Suprapubic skin (tissue), 4 donors: ENCODE measurements at places on chromosomes 2 and 18.

- DNase-seq = no peak
Measured at GRCh38 chr18:2961821-2962220, 51.1 kb downstream of the LPIN2 start.

GRCh38 chr2:2642906-2643890 lies 312.1 kb upstream of the MYT1L start:
- no peak for DNase-seq

- DNase-seq = no peak
Measured at GRCh38 chr2:193542762-193543161, 1348.0 kb upstream of the TMEFF2 start.

DNA sequence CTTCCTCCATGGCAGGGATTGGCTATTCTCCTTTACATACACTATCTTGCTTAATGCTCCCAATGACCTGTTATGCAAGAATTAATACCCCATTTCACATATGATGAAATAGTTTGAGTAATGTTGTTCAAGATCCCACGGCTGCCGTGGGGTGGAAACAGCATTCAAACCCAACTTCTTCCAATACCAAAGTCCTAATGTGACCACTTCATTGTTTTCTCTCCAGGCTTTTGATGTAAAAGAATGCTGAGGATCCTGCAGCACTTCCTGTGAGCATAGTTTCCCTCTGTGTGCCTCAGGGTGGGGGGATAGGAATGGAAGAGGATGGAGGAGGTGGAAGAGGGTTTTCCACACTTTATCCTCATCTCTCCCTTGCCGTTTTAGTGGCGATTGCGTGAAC lies 199.4 kb downstream of the IRS1 start:
- no peak for DNase-seq

DNA sequence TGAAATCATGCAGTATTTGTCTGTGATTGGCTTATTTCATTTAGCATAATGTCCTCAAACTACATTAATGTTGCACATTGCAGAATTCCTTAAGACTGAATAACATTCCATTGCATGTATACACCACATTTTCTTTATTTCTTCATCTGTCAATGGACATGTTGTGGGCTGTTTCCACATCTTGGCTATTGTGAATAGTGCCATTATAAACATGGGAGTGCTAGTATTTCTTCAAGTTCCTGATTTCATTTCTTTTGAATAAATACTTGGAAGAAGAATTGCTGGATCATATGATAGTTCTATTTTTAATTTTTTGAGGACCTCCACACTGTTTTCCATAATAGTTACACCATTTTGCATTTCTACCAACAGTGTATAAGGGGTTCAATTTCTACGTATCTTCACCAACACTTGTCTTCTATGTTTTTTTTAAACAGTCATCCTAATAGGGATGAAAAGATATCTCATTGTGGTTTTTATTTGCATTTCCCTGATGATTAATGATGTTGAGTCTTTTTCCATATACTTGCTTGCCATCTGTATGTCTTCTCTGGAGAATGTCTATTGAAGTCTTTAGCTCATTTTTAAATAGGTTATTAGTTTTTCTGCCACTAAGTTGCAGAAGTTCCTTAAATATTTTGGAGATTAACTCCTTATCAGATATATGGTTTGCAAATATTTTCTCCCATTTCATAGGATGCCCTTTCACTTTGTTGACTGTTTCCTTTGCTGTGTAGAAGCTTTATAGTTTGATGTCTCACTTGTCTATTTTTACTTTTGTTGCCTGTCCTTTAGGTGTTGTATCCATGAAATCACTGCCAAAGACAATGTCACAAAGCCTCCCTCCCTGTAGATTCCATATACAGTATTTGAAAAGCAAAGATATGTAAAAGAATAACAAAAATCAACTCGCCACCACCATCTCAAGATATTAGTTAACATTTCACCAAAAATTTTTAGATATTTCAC lies 14.6 kb downstream of the FBXO11 start:
- no peak for DNase-seq

DNA sequence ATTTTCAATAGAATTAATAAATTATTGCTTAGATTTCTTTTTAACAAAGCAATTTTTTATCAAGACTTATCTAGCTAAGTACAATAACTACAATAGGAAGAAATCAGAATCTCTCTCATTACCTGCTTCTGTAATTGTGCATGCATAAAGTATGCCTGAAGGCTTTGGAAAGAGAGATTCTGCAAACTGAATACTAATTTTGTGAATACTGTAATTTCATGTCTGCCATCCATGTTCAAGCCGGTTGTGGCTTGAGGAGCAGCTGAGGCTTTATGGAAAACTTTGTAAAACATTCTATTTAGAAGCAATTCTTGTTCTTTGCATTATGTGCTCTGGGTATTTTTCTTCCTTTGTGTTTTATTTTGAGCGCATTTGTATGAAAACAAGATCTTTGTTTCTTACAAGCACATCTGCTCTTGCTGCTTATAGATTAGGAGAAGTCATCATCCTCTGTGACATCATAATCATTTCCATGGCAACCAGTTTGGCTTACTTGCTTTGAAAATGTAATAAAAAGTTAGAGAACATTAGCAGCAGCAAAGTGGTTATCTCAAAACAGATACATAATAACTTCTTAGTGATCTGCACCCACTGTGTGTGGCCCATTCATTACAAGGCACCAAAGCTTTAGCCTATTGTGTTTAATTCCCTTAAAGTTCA lies 16.0 kb upstream of the IKZF2 start:
- DNase-seq = no peak

GRCh38 chr2:65386989-65387388 lies 45.4 kb downstream of the SPRED2 start:
- no peak for DNase-seq

- DNase-seq = no peak
Measured at GRCh38 chr2:235610696-235611257, 116.9 kb downstream of the AGAP1 start.

- DNase-seq = peak; percentile 56
Measured at GRCh38 chr2:20614201-20615067, 36.5 kb downstream of the HS1BP3 start.

DNA sequence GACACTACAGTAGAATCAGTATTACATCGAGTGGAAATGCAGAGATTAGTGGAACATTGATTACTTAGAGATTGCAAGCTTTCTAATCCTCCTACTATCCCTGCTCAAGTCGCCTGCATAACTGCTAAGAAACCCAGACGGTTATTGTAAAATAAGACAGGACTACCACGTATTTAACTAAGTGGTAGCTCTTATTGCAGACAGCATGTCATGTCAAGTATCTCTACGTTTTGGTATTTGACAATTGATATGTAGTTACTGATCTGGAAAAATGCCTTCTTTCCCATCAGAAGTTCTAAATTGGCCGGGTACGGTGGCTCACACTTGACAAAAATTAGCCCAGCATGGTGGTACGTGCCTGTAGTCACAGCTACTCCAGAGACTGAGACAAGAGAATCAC lies 404.1 kb downstream of the CBLN2 start:
- DNase-seq = no peak

DNA sequence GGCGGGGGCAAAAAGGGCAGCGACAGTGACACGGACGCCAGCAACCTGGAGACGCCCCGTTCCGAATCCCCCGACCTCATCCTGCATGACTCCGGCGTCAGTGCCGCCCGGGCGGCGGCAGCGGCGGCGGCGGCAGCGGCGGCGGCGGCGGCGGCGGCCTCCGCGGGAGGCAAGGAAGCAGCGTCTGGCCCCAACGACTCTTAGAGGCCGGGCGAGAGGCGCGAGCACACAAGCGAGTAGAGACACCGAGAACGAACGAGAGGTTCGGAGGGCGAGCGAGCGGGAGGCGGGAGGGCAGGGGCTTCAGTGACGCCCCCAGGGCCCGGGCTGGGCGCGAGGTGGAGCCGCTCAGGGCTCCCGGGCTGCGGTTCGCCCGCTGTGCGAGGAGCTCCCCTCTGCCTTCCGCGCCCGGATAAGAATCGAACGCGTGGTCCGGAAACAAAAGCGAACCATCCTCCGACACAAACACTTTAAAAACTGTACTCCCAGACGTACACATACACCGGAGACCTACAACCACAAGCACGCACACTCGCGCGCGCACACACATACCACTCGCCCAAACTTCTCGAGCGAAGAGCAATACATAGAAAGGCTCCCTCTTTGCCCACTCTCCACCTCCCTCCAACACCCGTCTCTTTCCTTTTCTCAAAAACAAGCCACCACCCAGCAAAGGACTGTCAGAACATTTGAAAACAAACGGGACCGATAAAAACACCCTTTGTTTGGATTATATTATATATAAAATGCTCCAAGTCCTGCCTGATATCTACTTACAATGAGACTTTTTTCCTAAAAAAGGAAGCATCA lies 2.8 kb downstream of the SP9 start:
- DNase-seq = no peak

GRCh38 chr18:76619621-76620315 lies 124.7 kb upstream of the ZNF516 start:
- peak; percentile 77 for DNase-seq

DNA sequence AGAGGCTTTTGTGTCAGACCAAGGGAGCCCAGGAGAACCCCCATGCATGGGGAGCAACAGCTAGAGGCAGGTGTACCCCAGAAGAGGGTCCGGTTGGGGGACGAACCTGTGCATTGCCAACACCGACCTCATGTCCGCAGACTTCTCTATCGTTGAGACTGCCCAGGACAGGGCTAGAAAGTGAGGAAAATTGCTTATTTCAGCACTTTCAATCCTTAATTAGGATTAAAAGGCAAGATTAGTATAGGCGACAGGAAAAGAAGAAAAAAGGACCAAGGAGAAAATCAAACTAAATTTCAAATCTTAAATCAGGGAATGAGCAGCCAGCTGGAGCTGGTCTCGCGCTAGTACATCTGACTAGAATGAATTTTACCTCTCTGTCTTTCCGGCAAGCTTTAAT lies 438.9 kb upstream of the SOX11 start:
- DNase-seq = no peak

- no peak for DNase-seq
Measured at GRCh38 chr2:101002562-101003277, 631 bp downstream of the RPL31 start.

DNA sequence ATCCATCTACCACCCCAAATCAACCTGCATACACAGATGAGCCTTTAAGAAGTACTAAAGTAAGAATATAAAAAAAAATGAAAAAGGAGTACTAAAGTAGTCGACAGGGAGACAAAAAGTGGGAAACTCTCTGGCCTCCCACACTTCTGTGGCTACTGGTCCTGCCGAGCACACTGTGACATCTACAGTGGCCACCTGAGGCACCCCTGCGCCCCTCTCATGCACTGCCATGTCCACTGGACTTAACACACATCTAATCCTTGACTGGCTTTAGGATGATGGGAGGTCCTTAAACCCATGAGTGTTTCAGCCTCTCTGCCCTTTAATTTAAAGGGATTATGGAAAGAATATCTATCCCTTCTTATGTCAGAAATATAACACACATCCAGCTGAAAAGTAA lies 71.2 kb downstream of the MREG start:
- no peak for DNase-seq

- no peak for DNase-seq
Measured at GRCh38 chr2:101442042-101442666, 32.8 kb downstream of the RFX8 start.

- no peak for DNase-seq
Measured at GRCh38 chr2:138327967-138328366, 173.6 kb upstream of the SPOPL start.

DNA sequence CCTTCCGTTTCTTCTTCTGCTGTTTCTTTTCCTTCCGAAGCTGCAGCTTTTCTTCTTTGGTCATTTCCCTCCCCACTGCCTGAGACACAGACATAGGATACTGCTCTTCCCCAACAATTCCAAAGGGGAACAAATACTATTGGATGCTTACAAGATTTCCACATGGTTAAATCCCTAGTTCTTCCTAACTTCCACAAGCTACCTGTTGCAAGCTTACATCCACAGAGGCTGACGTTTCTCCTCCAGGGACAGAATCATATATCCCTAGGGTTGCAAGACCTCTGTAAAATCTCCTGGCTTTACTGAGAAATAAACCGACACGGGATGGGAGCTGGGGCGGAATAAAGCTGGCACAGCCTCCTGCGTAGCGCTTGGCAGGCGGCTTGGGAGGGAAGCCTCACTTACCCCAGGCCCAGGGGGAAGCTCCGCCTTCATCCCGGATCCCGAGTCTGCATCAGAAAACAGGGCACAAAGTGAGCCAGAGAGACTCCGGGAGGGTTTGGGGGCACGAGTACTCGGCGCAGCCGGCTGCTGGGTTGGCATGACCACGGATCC lies 590 bp downstream of the EIF2B4 start:
- DNase-seq = peak; percentile 85

GRCh38 chr18:78641689-78642231 lies 337.9 kb upstream of the SALL3 start:
- DNase-seq = no peak

DNA sequence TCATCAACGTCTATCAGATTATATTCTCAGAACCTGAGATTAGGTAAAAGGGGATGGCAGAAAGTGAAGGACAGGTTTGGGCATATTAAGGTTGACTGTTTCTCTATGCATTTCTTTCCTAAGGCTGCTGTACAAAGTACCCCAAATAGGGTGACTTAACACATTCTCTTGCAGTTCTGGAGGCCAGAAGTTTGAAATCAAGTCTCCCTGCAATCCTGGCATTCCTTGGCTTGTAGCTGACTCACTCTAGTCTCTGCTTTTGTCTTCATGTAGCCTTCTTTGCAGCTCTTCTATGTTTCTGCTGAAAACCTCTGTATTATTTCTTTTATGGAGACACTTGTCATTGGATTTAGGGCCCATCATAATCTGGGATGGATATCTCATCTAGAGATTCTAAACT lies 364.3 kb downstream of the PLCL1 start:
- no peak for DNase-seq

DNA sequence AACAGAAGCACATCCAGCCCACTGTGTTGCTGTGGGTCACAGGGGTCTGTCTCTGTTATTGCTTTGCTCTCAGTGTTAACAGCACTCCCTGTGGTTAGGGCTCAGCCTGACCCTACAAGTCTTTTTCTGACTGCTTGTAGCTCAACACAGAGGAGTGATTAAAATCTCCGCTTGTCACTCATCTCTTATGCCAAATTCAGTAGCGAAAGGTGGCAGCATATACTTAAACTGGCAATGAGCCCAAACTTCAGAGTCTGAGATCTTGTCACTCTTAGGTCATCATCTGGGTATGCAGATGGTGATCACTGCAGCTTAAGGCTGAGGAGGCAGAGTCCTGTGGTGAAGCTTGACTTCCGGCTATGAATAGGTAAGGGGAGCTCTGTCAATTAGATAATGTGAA lies 63.3 kb upstream of the CSRNP3 start:
- DNase-seq = no peak

GRCh38 chr2:210224941-210225672 lies at the start of gene ACADL:
Gene ACADL (minus strand): TSS chr2:210225447. CDS start chr2:210225263, 184 bp downstream.
- peak; percentile 87 for DNase-seq
